GF-D8 (cell line): ENCODE measurements at places on chromosomes 16 and 17.

DNA sequence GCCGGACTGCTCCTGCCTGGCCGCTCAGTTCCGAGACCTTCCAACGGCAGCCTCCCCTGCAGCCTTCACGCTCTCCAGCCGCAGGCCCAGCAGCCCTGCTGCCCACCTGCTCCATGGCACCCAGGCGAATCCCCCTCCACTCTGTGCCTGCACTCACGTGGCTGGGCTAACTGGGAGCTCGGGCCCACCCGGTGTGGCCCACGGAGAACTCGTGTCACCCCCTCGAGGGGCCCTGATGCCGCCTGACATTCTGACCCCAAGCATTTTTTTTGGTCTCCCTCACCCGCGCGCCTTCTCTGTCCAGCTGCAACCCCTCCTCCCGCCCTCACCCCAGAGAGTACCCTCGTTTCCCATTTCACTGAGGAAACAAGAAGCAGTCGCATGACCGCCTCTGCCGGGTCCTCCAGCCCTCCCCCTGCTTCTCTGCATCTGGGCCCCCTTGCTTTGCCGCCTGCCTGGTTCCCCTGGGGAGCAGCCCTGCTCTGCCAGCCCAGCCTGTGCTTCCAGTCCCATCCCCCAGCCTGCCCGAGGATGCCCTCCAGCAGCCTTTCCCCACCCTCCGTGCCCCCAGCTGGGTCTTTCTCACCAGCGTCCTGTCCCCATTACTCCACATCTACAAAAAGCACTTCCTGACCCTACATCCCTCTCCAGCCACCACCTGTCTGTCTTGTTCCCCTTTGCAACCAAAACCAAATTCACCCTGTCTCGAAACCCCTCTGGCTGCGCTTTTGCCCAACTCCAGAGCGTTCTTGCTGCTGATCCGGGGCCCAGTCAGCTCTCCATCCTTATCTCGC lies 146.4 kb upstream of the CHMP6 start:
- DNase-seq: no peak

DNA sequence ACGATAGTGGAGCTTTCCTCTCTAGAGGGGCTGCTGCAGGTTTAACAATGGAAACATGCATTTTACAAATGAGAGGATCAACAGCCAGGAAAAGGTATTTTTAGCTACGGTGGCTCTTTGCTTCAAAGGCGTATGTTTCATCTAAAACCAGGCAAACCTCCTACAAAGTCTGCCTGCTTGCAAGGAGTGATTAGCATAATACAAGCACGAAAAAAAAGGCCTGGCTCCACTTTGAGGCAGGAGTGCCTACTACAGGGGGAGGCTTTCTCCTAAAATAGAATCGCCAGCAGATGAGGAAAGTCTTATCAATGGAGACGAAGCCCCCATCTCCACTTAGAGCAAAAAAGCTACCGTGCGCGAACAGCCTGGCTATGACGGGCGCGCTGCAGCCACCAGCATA lies 27.1 kb upstream of the MTSS2 start:
- DNase-seq: no peak

DNA sequence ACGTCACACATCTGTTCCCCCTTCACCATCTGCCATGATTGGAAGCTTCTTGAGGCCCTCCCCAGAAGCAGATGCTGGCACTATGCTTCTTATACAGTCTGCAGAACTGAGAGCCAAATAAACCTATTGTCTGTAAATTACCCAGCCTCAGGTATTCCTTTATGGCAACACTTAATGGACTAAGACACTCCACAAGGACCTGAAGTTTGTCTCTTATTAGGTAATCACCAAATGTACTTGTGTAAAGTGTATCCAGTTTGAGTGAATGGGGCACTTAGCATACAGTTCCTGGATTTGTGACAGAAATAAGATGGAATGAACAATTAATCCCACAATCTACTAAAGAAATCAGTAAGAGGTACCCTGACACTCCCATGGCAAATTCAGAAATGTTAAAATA lies 105.3 kb downstream of the SLC39A11 start:
- DNase-seq: no peak

DNA sequence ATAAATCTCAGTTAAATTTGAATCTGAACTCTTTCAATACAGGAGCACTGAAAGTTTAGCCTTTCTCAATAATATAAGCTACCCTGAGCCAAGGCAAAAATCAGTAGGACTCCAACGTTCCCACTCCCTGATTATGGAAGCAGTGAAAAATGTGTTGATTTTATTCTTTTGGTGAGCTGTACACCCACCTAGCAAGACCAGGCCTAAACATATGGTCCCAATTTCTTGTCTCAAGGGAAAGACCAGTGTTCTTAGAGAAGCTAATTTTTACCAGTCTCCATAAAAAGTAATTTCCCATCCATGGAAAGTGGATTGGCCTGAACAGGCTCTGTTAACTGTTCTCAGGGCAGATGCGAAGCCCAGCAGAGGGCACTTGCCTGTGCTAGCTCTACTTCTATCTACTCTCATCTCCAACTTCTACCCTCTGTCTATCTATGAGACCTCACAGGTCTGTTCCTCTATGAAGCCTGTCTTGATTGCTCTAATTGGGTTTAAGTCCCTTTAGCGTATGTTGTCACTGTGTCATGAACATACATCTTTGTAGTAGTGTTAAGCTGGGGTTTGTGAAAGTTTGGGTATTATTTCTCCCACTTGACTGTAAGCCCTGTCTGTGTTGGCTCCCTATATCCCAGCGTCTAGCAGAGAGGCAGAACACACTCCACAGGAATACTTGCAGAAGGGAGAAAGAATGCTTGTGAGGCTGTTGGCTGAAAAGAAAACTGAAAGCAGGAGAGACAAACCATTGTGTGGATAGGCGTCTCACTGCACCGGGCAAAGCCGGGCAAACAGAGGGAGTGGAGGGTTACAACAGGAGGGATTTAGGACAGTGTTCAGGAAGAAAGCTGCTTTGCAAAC lies 167.1 kb upstream of the MAF start:
- no peak for DNase-seq

DNA sequence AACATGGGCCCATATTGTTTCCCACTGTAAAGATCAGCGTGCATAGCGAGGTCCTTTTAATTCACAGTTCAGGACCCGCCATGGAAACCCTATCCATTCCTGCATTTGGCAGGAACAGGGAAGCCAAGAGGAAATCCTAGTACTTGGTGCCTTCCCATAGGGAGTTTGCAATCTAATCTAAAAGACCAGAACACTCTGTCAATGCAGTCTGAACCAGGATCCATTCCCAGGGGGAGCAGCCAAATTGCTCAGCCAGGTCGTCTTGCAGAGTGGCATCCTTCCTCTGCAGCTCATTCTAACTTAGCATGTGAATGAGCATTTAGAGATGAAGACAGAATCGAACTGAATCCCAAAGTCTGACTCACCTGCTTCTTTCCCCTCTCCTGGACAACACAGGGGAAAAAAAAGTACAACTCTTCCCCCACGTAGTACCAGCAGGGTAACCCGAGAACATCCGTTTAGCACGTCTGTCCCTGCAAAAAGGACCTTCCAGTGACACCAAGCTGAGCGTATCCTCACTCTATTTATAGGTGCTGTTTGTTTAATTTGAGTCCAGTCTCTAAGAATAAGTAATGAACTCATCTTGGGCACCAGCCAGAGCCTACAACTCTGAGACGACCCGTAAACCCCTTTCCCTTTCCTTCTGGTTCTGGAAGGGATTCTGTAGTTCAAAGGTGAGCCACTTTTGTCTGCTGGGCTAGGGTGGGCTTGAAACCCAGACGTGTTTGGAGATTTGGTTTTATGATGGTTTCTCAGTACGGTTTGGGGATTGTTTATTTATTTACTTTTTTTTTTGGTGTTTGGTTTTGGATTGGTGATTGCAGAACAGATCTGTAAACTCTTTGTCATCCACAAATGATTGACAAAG lies 74.5 kb downstream of the ERCC4 start:
- no peak for DNase-seq

DNA sequence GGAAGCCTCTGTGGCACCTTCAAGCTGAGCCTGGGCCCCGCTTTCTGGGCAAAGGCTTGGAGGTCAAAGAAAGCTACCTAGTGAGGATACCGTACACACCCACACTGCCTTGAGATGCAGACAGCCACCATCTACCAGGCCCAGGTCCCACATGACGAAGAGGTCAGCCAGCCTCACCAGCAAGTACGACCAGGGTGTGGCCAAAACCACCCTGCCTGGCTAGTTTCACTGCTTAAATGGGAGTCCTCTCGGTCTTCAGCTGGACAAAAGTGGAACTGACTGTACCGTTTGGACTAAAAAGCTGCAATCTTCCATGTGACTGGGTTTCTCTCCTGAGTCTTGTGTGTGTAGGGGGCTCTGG lies 21.6 kb downstream of the VASN start:
- DNase-seq: no peak

DNA sequence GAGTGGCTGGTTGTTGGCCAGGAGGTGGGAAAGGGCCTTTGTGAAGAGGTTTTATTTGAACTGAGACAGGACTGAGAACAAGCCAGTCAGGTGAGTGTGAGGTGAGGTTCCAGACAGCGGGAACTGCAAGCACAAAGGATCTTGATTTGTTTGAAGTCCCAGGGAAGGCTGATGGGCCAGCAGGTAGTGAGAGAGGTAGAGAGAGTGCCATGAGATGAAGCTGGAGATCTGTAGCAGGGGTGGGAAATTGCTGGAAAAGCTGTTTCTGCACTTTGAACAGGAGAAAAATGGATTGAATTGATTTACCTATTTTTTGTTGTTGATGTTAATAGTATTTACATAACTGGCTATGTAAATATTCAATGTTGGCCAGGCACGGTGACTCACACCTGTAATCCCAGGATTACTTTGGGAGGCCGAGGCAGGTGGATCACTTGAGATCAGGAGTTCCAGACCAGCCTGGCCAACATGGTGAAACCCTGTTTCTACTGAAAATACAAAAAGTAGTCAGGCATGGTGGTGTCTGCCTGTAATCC lies 7.7 kb upstream of the DCTPP1 start:
- DNase-seq: no peak

- no peak for DNase-seq
Observed at GRCh38 chr16:4160658-4161430, 44.6 kb upstream of the ADCY9 start.

DNA sequence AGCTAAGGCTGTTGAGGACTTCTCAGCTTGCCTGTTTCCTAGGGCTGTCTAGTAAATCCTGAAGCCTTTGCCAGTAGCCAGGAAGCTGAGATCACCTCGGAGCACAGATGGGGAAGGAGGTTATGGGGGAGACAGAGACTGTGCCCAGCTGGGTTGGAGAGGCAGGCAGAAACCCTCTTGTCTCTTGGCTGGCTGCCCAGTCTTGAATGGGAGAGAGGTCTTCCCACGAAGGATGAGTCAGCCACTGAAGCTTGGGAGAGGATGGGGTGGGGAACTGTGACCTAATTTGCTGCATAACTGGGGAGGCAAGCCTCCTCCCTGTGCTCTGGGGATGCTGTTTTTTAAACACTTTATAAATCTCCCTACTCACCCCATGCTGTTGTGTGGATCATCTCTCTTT lies 69.8 kb downstream of the SHISA9 start:
- DNase-seq: no peak

DNA sequence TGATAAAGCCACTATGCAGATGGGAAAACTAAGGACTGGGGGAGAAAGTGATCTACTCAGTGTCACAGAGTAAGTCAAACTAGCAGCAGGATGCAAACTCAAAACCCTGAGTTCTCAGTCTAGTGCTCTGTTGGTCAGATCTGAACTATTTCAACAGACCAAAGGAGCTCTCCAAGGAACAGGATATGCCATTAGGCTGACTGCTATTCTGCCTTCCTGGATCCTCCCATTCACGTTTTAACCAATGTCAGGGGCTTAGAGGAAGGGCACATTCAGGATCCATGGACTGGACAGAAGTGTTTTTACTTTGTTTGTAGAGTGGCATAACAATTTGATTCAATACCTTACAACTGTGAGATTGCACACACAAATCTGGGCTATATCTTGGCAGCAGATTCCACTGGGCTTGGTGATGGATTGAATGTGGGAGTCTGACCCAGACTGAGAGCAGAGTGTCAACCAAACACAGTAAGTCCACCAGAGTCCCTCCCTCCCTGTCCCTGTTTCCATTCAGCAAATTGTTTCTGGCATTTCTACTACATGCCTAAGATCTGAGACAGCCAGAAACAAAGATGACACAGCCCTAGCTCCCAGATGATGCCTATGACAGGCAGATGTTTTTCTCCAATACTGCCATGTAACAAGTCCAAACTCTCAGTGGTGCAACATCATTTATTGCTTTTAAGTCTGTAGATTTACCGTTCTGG lies 337.8 kb upstream of the CDH5 start:
- no peak for DNase-seq

GRCh38 chr17:45973099-45973780 lies 25.8 kb upstream of the STH start:
- DNase-seq: no peak

DNA sequence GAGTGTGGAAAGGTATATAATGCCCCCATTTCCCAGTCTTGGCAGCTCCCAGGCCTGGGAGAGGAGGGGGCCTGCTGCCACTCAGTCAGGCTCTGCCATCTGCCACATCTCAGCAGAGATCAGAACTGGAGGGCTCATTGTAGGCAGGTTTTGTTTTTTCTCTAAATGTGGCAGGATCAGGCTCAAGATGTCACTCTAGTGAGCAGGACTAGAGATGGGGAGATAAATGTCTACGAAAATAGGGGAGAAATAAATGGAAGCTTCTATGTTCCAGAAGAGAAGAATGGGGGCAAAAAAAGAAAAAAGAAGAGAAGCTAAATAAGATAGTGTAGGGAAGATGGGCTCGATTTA lies 13.9 kb downstream of the NXPH3 start:
- DNase-seq: no peak

- DNase-seq: no peak
Observed at GRCh38 chr16:8867932-8868415, 832 bp downstream of the CARHSP1 start.

GRCh38 chr16:66959704-66960161 lies 1.3 kb upstream of the CES3 start:
- no peak for DNase-seq

DNA sequence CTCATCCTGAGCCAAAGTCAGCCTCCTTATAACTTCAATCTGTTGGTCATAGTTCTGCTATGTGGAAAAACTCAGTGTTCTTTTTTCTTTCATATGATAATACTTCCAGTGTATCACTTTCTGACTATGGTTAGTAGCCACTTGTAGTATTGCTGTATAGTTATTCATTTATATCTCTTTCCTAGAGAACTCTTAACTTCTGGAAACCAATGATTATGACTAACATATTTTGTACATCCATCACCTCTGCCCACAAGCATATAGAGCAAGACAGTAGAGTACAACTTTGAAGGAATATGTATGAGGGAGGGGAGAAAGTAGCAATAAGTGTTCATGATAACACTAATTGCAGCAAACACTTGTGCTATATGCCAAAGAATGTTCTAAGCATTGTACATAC lies 38.6 kb downstream of the COX10 start:
- no peak for DNase-seq

- no peak for DNase-seq
Observed at GRCh38 chr17:32446949-32447348, 2.6 kb downstream of the PSMD11 start.
